Fibroblast of skin of abdomen (primary cell): ENCODE measurements at places on chromosomes 5 and 9.

DNA sequence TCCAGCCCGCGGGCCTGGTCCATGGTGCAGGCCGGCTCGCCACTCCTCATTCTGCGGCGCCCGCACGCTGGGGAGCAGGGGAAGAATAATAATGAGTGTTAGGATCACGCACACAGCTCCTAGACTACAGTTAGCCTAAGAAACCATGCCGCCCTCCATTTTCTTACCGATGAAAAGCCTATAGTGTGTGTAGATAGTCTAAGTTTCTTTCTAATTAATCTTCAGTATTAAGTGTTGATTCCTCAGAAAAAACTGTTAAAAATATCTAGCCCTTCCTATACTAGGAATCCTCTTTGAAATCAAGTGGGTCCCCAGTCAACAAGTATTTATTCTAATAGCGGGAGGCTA, 9.3 kb downstream of the ZBED3 start:
- no peak for DNase-seq

- peak; percentile 15 for DNase-seq
These were observed 30.4 kb downstream of the FEM1C start for GRCh38 chr5:115514220-115514619.

DNA sequence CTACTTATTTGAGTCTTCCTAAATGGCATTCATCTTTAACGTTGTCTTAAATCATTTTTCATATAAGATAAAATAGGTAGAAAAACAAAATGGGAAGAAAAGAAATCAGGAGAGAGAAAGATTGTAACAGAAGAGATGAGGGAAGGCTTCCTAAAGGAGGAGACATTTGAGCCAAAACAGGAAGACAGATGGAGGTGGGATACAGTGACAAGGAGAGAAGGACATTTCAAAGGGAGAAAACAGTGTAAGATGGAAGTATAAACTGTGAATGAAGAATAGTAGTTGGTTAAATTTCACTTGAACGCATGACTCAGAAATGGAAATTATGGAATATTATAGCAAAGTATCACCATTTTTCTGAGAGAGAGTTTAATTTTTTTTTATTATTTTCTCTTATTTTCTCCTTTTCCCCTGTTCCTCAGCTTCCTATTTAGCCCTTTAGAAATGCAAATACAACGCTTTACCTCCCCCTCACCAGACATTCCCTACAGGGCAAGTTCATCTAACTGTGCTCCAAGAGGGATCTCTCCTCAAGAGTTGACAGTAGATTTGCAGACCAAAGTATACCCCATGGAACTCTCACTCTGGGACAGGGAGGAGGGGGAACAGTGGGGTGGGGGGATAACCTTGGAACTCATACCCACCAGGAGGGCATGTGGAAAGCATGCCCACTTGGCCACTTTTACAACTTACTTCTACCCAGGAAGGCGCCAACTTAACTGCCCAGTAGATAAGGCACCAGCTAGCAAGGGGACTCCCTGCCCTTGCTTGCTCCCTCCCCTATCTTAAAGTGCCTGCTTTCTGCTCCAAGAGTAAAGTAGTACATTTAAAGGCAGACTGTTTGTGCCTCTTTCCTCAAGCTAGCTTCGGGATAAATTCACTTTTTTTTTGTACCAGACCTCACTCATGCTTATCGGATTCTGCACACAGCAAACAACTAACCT, 304.7 kb upstream of the POU5F2 start:
- DNase-seq, result no peak

DNA sequence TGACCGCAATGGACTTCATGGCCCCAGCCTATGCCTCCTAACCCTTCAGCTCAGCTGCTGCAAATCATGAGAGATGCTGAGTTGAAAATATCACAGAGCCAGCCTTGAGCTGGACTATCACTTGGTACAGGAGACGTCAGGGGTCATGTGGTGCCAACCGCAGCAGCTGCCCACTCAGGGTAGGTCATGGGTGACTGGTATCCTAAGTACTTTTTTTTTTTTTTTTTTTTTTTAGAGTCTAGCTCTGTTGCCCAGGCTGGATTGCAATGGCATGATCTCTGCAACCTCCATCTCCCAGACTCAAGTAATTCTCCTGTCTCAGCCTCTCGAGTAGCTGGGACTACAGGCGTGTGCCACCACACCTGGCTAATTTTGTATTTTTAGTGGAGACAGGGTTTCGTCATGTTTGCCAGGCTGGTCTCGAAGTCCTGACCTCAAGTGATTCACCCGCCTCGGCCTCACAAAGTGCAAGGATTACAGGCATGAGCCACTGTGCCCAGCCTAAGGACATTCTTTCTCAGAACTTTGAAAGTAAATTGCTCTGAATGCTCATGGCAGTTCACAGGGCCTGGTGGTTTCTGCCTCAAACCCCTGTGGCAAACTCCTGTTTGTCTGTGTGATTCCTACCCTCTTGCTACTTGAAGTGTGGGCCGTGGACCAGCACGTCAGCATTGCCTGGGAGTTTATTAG, 21.3 kb downstream of the WWC1 start:
- no peak for DNase-seq

DNA sequence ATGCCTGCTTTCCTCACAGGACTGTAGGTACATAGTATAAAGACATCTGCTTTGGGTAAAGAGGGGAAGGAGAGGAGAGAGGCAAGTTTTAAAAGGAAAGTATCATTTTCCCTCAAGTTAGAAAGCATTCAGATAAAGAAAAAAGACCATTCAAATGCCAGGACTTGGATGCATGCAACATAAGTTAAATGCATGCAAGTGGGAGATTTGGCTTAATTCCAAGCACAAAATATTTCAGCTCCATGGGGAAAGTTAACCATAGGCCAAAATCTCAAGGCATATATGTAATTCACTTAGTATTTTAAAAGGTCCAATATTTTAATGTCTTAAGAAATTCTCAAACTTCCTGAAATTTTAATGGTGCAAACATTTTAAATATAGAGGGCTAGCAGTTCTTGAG, 36.4 kb downstream of the POU5F2 start:
- peak; percentile 47 for DNase-seq

GRCh38 chr5:56176871-56177533, 56.1 kb downstream of the ANKRD55 start:
- DNase-seq, result no peak

- no peak for DNase-seq
These were observed 128.4 kb downstream of the EPB41L4A start for GRCh38 chr5:112290691-112291090.
